ENCODE measurements at places on chromosomes 7 and 10. TPM values are rescaled to one million over a fixed set of nuclear protein-coding genes. Genes with fewer than 3 reads are reported as not detected.

Gene TMEM213
- not detected for total RNA-seq

Gene PNLIPRP2
- not detected for total RNA-seq

Gene GRM3
- not detected for total RNA-seq

Gene DMBT1
- total RNA-seq: not detected

Gene BHLHA15
- 0.41 TPM for total RNA-seq

Gene CYP2C19
- not detected for total RNA-seq

Gene COL26A1
- total RNA-seq: 0.11 TPM

Gene ENKUR
- total RNA-seq: not detected

Gene ANKRD2
- 0.18 TPM for total RNA-seq

Gene CPSF4
- 89.9 TPM for total RNA-seq

Gene MOGAT3
- total RNA-seq: not detected

Gene SLC12A9
- total RNA-seq: 27.3 TPM

Gene CDH23
- 0.55 TPM for total RNA-seq

Gene PRKG1
- total RNA-seq: not detected

Gene FRG2B
- not detected for total RNA-seq

Gene PRRT4
- total RNA-seq: 0.39 TPM

Gene SH3PXD2A
- 8.6 TPM for total RNA-seq

Gene RGR
- not detected for total RNA-seq

Gene TMEM130
- total RNA-seq: not detected

Gene FHIP2A
- 26.9 TPM for total RNA-seq

Gene TUBAL3
- not detected for total RNA-seq

Gene REEP3
- 24.6 TPM for total RNA-seq
